Endodermal cell (in vitro differentiated cells): ENCODE measurements at places on chromosomes 16 and 17. TPM values are rescaled to one million over a fixed set of nuclear protein-coding genes. Genes with fewer than 3 reads are reported as not detected.
A peak's percentile ranks its signal among the peaks of the same experiment; 100 is the strongest.

IRX6 gene
- 0.55 TPM in 1 of 2 replicates, not detected in the other for total RNA-seq

RIPOR1 gene
- 52.3 and 54.1 TPM in 2 replicates for total RNA-seq

- DNase-seq, result peak; percentile 61
- H3K4me3 ChIP-seq, result no peak overlapping the region
- H3K27ac ChIP-seq, result no peak overlapping the region
Measured at GRCh38 chr17:56521414-56522141, 71.9 kb upstream of the NOG start.

- peak overlapping the region; percentile 83 for H3K4me3 ChIP-seq
- H3K27me3 ChIP-seq, result no peaks in the 10 kb centered on the region
- no peak for DNase-seq
Measured at GRCh38 chr16:53129281-53130158, 74.7 kb downstream of the CHD9 start.

DNA sequence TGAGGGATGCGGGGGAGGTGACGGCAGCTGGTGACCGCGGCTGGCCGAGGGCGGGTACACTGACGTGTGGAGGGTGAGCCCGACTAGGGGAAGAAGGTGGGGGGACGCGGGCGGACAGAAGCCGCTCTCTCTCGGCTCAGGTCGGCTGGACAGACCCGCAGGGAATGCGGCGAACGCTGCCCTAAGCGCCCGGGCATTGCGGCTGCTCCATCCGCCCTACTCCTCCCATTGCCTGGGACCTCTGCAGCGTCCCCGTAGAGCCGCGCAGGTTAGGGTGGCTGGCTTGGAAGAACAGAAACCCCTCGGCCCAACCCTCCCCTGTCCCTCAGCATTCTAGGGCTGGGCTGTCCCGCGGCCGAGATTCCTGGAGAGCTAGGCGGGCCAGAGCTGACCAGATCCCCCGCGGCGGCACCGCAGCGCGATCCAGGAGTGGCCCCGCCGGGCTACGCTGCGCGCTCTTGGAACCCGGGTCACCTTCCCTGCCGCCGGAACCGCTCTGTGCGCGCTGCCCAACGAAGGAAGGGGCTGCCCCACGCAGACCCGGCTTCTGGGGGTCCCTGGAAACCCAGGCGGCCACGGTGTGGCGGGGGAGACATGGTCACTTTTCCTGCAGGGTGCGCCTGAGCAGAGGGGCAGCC lies 3.0 kb downstream of the DLX4 start:
- no peak overlapping the region for H3K4me3 ChIP-seq
- peak; percentile 83 for DNase-seq
- H3K27ac ChIP-seq, result no peak overlapping the region
- peaks cover 4% of the 10 kb centered on the region for H3K4me1 ChIP-seq

GRCh38 chr16:87391950-87392820 lies at the start of gene MAP1LC3B:
Gene MAP1LC3B (plus strand): TSS chr16:87392336. CDS start chr16:87392428, 92 bp downstream.
- no peaks in the 10 kb centered on the region for H3K4me1 ChIP-seq
- H3K27me3 ChIP-seq, result no peaks in the 10 kb centered on the region

- DNase-seq, result peak; percentile 53
- H3K4me3 ChIP-seq, result peak overlapping the region; percentile 95
- H3K27ac ChIP-seq, result no peak overlapping the region
- no peaks in the 10 kb centered on the region for H3K36me3 ChIP-seq
- no peaks in the 10 kb centered on the region for H3K4me1 ChIP-seq
Measured at GRCh38 chr17:76451506-76451905, 1.4 kb downstream of the UBE2O start.

GRCh38 chr17:71184716-71185115 lies 936.1 kb upstream of the SOX9 start:
- no peak for DNase-seq
- H3K36me3 ChIP-seq, result no peaks in the 10 kb centered on the region
- no peaks in the 10 kb centered on the region for H3K4me1 ChIP-seq
- H3K27ac ChIP-seq, result no peak overlapping the region
- H3K27me3 ChIP-seq, result no peaks in the 10 kb centered on the region
- H3K4me3 ChIP-seq, result no peak overlapping the region

- H3K27ac ChIP-seq, result no peak overlapping the region
- DNase-seq, result peak; percentile 46
- no peak overlapping the region for H3K4me3 ChIP-seq
Measured at GRCh38 chr16:22035153-22035552, 27.2 kb downstream of the MOSMO start.

GRCh38 chr17:43907998-43908721 lies 824 bp upstream of the MPP2 start:
- no peak overlapping the region for H3K27ac ChIP-seq
- no peaks in the 10 kb centered on the region for H3K4me1 ChIP-seq
- peak; percentile 91 for DNase-seq
- H3K36me3 ChIP-seq, result no peaks in the 10 kb centered on the region

- H3K4me1 ChIP-seq, result no peaks in the 10 kb centered on the region
- peak overlapping the region; percentile 93 for H3K4me3 ChIP-seq
- H3K27me3 ChIP-seq, result no peaks in the 10 kb centered on the region
- peaks cover 27% of the 10 kb centered on the region for H3K36me3 ChIP-seq
- DNase-seq, result peak; percentile 73
Measured at GRCh38 chr17:75047398-75048098, 523 bp downstream of the KCTD2 start.

DNA sequence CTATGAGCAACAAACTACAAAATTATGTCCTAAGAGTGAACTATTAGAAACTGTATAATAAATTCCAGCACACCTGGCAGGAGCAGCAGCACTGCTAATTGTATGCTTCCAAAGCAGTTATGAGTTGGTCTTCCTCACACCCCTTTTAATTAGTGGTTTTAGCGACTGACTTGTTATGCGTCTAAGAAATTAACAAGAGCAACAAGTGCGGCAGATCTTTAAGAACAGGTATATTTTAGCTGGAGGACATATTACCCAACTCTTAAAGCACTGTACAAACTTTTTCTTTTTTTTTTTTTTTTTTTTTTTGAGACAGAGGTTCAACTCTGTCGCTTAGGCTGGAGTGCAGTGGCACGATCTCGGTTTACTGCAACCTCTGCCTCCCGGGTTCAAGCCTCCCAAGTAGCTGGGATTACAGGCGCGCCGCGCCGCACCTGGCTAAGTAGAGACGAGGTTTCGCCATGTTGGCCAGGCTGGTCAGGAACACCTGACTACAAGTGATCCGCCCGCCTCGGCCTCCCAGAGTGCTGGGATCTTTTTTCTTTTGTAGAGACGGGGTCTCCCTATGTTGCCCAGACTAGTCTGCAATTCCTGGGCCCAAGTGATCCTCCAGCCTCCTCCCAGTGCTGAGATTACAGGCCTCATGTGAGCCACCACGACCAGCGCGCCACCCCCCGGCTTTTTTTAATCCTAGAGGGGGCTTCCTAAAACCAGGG lies 1.6 kb upstream of the FBXL20 start:
- H3K4me3 ChIP-seq, result peak overlapping the region; percentile 93
- peak; percentile 54 for DNase-seq
- H3K36me3 ChIP-seq, result peaks cover 22% of the 10 kb centered on the region
- no peak overlapping the region for H3K27ac ChIP-seq

GRCh38 chr16:66886321-66886720 lies 6.0 kb downstream of the PDP2 start:
- no peak overlapping the region for H3K27ac ChIP-seq
- H3K27me3 ChIP-seq, result no peaks in the 10 kb centered on the region
- peak overlapping the region; percentile 7 for H3K4me3 ChIP-seq
- DNase-seq, result no peak

DNA sequence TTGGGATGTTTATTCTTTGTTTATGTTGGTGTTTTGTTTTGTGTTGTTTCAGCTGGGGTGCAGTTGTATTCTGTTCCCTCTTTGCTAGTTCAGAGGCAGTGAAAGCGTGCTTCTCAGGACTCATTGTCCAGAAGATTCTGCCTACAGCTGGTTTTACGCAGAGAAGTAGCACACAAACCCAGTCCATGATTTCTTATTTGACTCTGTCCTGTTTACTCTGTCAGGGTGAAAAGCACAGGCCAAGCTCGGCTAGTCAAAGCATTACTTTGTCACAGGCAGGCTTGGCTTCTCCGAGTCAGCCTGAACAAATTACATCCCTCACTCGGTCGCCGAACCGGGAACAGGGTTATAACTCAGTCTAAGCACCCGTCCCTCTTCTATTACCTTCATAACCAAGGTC lies 435.0 kb downstream of the MAF start:
- no peaks in the 10 kb centered on the region for H3K36me3 ChIP-seq
- peak; percentile 32 for DNase-seq
- no peaks in the 10 kb centered on the region for H3K4me1 ChIP-seq

GRCh38 chr17:50026837-50027171 lies 29.1 kb upstream of the ITGA3 start:
- peak; percentile 99 for DNase-seq
- H3K36me3 ChIP-seq, result no peaks in the 10 kb centered on the region
- H3K27ac ChIP-seq, result no peak overlapping the region
- H3K27me3 ChIP-seq, result peaks cover 10% of the 10 kb centered on the region
- no peak overlapping the region for H3K4me3 ChIP-seq

GRCh38 chr16:86739808-86740207 lies 161.5 kb downstream of the FOXL1 start:
- H3K27ac ChIP-seq, result no peak overlapping the region
- no peak overlapping the region for H3K4me3 ChIP-seq
- peaks cover 7% of the 10 kb centered on the region for H3K4me1 ChIP-seq
- H3K27me3 ChIP-seq, result no peaks in the 10 kb centered on the region

DNA sequence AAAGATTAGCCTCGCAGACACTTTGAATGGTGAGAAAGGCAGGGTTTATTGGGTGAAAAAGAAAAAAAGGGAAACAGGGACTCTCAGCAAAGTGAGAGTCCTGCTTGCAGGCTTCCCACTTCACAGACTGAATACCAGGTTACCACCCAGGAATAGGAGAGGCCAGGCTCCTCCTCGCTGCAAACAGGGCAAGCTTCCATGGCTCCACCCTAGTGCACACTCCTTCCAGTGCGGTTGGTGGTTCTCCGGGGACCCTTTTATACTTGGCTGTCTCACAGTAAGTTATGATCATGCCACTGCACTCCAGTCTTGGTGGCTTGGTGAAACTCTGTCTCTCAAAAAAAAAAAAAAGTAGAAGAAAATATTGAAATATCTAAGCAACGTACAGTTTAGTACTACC lies 30.5 kb upstream of the CDH8 start:
- H3K27me3 ChIP-seq, result peaks cover 51% of the 10 kb centered on the region
- no peaks in the 10 kb centered on the region for H3K36me3 ChIP-seq
- no peak overlapping the region for H3K27ac ChIP-seq
- no peak overlapping the region for H3K4me3 ChIP-seq

GRCh38 chr16:1309888-1310831 lies 724 bp downstream of the UBE2I start:
- H3K4me1 ChIP-seq, result no peaks in the 10 kb centered on the region
- no peaks in the 10 kb centered on the region for H3K27me3 ChIP-seq
- no peak for DNase-seq
- H3K27ac ChIP-seq, result no peak overlapping the region
- H3K36me3 ChIP-seq, result peaks cover 21% of the 10 kb centered on the region

- H3K4me3 ChIP-seq, result no peak overlapping the region
- no peaks in the 10 kb centered on the region for H3K27me3 ChIP-seq
- H3K36me3 ChIP-seq, result peaks cover 3% of the 10 kb centered on the region
- H3K4me1 ChIP-seq, result no peaks in the 10 kb centered on the region
- H3K27ac ChIP-seq, result no peak overlapping the region
Measured at GRCh38 chr17:75998327-75998795, 2.3 kb upstream of the CDK3 start.

DNA sequence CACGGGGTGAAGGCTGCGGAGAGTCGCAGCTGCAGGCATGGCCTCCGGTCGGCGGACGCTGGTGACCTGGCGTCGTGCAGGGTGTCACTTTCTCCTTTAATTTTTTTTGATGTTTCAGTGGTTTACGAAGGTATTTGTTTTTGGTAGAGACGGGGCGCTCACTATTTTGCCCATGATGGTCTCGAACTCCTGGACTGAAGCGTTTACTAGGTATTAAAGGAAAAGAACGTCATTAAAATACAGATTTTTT lies 17.1 kb downstream of the ZNF213 start:
- H3K27ac ChIP-seq, result no peak overlapping the region
- H3K4me1 ChIP-seq, result no peaks in the 10 kb centered on the region
- DNase-seq, result peak; percentile 61

DNA sequence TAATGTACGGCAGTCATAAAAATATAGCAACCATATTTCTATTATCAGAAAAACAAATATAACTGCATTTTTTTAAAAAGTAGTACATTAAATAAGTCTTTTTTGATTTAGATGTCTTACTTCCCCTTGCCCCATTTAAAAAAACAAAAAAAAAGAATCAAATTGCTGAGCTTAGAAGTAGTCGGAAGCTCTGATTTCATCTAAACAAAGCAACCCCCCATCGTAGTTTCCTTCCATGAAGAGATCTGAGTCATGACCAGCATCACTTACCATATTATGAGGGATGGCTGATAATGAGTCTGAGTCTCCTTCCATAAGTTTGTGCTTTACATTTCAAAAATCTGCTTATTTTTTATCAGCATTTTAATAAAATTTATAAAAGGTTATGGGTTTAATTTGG lies 86.2 kb downstream of the ITFG1 start:
- no peak overlapping the region for H3K27ac ChIP-seq
- no peaks in the 10 kb centered on the region for H3K4me1 ChIP-seq
- H3K4me3 ChIP-seq, result no peak overlapping the region
- H3K36me3 ChIP-seq, result peaks cover 26% of the 10 kb centered on the region

- H3K4me3 ChIP-seq, result no peak overlapping the region
- H3K36me3 ChIP-seq, result no peaks in the 10 kb centered on the region
- H3K27me3 ChIP-seq, result peaks cover 34% of the 10 kb centered on the region
Measured at GRCh38 chr17:35801583-35802224, 6.3 kb upstream of the MMP28 start.

- H3K4me1 ChIP-seq, result peaks cover 11% of the 10 kb centered on the region
- peaks cover 3% of the 10 kb centered on the region for H3K36me3 ChIP-seq
- no peak overlapping the region for H3K27ac ChIP-seq
- peak; percentile 75 for DNase-seq
- H3K4me3 ChIP-seq, result no peak overlapping the region
Measured at GRCh38 chr17:81930142-81931125, 2.9 kb upstream of the MAFG start.

- H3K36me3 ChIP-seq, result no peaks in the 10 kb centered on the region
- no peaks in the 10 kb centered on the region for H3K4me1 ChIP-seq
- no peak overlapping the region for H3K4me3 ChIP-seq
- H3K27ac ChIP-seq, result no peak overlapping the region
- DNase-seq, result no peak
Measured at GRCh38 chr17:67685351-67685750, 32.4 kb upstream of the NOL11 start.

DNA sequence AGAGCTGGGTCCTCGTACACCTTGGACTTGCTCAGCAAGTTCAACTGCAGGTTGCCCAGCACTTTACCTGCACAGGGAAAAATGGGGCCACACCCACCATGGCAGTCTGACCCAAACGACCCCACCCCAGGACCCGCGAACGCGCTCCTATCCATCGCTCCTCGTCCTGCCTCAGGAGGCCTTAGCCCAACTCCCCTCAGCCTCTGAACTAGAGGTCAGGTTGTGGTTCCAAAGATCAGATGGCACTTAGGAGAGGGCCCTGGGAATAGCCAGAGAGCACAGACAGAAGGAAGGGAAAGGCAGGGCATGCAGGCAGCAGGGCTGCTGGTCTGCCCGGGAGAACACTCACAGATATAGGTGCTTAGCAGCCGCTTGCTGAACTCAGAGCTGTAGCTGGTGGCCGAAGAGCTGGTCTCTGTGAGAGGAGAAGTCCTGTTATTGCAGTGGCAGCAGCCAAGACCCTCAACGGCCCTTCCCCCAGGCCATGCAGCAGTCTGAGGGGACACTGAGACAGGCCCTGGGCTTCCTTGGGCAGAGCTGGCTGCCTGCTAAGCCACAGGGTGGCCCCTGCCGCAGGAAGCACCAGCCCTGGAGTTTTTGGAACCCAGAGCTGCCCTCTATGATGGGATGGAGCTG lies 6.9 kb downstream of the ZACN start:
- H3K36me3 ChIP-seq, result peaks cover 81% of the 10 kb centered on the region
- H3K27me3 ChIP-seq, result no peaks in the 10 kb centered on the region
- no peak for DNase-seq
- H3K4me1 ChIP-seq, result no peaks in the 10 kb centered on the region

GRCh38 chr16:56860226-56861020 lies 4.6 kb upstream of the SLC12A3 start:
- H3K36me3 ChIP-seq, result no peaks in the 10 kb centered on the region
- H3K4me1 ChIP-seq, result peaks cover 23% of the 10 kb centered on the region
- no peaks in the 10 kb centered on the region for H3K27me3 ChIP-seq
- no peak overlapping the region for H3K4me3 ChIP-seq
- no peak for DNase-seq
- H3K27ac ChIP-seq, result no peak overlapping the region
